ENCODE measurements at places on chromosomes 5 and 9. TPM values are rescaled to one million over a fixed set of nuclear protein-coding genes. Genes with fewer than 3 reads are reported as not detected.

DNA sequence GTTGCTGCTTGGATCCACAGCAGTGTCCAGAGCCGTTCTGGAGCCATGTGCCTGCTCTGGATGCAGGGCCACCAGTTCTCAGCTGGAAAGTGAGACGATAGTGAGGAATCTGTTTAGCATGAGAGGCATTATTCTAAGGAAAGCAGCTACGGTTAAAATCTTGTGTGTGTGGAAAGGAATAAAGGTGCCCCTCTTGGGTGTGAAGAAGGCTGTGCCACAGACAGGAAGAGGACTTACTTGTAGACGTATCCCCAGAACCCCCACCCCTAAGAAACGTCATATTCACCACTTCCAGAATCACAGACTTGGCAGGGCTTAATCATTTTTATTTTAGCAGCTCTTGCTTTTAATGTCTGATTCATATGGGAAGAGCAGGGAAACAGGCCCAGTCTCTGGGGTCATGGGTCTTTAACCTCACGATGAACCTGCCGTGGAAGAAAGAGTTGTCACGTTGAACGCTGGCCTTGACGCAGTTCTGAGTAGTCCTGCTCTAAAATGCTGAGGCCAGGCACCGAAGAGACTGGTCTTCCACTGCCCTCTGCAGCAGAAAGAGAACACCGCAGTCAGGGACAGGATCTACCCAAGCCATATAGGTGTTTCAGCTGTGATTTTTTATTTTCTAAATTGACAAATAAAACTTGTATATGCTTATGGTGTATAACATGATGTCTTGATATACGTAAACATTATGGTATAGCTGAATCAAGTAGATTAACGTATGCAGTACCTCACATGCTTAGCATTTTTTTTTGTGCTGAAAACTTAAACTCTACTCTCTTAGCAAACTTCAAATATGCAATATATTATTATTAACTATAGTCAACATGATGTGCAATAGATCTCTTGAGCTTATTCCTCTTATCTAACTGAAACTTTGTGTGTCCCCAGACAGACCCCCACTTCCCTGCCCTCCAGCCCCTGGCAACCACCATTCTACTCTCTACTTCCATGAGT, 38.8 kb downstream of the CARTPT start:
- peak; percentile 34 for DNase-seq

GRCh38 chr9:83570359-83570758, 32.2 kb upstream of the FRMD3 start:
- no peak for DNase-seq

NUTM2G gene
- not detected for total RNA-seq

DNA sequence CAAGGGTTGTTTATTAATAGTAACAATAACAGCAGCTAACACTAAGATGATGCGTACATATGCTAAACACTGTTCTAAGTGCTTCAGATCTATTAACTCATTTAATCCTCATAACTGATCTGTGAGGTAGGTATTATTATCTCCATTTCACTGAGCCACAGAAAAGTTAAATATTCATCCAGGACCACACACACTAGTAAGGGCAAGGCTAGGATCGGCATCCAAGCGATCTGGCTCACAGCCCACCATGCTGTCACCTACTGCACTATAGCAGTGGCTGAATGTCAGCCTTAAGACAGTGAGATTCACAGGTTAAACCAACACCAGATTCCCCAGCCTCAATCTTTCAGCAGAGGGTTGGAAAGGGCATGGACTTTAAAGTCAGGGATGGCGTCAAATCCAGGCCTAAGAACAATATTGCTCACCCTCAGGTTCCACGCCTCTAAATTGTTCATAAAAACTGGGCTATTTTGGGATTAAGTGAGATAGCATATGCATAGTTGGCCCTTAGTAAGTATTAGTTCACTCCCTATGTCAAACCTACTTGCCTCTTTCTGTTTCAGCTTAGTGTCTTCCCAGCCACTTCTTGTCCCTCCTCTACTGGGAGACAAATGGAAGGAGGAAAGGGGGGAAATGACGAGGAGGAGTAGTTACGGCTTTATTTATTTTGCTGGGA, 150.8 kb downstream of the MAPKAP1 start:
- DNase-seq: no peak

CERCAM gene
- total RNA-seq: 19.6 TPM

RASGEF1C gene
- total RNA-seq: 0.51 TPM

TYRP1 gene
- not detected for total RNA-seq

TNFSF8 gene
- not detected for total RNA-seq

TNPO1 gene
- 149 TPM for total RNA-seq

DNA sequence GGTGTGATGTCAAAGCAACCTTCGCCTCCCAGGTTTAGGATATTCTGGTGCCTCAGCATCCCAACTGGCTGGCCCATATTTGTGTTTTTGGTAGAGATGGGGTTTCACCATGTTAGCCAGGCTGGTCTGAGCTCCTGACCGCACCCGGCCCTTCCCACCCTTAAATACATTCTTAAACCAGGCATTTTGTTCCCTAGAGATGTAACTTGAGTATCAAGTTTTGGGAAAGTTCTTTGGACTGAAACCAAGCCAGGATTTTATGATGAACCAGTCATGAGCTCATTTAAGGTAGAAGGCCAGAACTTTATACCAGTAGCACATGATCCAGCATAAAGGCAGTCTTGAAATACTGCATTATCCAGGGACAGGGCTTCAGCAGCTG, 3.5 kb downstream of the RPL7A start:
- DNase-seq: no peak

- DNase-seq: no peak
Observed at GRCh38 chr9:125511789-125512660, 195.0 kb downstream of the MAPKAP1 start.

DNA sequence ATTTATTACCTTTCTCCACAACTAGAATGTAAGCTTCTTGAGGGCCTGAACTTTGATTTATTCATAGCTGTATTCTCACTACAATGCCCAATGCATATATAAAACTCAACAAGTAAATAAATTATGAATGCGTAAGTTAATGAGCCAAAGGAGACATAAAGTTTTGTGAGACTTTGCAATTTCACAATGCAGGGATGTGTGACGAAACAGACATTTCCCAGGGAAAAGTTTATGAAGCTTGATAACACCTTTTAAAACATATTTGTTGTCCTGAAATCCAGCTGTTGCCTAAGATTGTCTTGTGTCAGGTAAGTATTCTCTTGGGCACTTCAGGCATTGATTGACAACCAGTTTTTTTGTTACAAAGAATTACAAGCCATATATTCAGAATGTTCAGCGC, 800.1 kb downstream of the BRINP1 start:
- no peak for DNase-seq

- DNase-seq: no peak
Observed at GRCh38 chr5:124478264-124478663, 268.2 kb downstream of the ZNF608 start.

PNPLA7 gene
- total RNA-seq: 7.9 TPM

GRCh38 chr5:164353155-164353554, 847.7 kb downstream of the MAT2B start:
- DNase-seq: no peak

DNA sequence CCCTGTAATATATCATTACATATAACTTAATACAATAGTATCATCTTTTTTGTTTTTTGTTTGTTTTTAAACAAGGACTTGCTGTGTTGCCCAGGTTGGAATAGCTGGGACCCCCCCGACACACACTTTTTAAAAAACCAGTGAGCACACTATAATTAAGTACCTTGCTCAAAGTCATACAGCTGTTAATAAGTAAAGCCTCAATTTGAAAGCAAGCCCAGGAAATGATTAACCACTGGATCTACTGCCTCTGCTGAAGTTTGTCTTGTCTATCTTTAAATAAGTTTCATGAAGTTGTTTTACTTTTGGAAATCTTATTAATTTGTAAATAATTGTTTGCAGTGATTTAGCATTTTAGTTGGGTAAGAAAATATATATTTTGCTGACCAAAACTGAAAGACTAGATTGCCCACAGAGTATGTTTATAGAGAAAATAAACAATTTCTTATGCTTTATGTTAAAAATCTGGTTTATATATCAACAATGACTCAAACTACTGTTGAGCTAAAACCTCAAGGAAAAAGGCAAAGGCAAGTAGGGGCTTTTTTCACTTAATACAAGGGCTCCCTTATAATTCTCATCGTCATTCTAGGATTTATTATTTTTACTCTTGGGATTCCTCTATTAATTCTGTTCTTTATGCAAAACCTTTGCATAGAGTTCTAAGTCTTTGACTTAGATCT, 5.8 kb upstream of the CARNMT1 start:
- no peak for DNase-seq

DNA sequence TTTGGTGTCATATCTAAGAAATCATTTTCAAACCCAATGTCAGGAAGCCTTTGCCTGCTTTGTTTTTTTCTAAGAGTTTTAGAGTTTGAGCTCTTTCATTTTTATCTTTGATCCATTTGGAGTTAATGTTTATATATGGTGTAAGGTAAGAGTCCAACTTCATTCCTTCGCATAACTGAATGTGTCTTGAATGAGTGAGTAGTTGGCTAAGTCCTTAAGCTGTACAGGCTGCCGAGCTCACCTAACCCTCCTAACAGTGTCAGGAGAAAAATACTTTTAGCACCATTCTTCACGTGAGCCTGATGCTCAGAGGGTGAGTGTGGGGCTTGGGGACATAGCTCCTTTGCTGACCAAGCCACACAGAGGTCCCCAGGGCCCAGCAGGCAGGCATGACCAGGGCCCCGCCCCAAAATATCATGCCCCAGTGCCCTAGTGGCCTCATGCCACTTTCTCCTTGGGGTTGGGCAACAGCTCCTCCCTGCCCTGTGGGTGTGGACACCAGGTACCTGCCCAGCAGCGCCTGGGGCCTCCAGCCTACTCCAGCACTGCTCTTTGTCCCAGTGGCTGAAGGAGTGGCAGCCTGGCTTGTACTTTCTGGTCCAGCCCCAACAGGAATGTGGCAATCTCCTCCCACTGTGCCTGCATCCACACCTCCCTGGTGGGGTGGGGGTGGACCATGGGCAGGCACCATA, 17.2 kb downstream of the PPARGC1B start:
- DNase-seq: no peak

TBC1D2 gene
- 8.4 TPM for total RNA-seq

DNA sequence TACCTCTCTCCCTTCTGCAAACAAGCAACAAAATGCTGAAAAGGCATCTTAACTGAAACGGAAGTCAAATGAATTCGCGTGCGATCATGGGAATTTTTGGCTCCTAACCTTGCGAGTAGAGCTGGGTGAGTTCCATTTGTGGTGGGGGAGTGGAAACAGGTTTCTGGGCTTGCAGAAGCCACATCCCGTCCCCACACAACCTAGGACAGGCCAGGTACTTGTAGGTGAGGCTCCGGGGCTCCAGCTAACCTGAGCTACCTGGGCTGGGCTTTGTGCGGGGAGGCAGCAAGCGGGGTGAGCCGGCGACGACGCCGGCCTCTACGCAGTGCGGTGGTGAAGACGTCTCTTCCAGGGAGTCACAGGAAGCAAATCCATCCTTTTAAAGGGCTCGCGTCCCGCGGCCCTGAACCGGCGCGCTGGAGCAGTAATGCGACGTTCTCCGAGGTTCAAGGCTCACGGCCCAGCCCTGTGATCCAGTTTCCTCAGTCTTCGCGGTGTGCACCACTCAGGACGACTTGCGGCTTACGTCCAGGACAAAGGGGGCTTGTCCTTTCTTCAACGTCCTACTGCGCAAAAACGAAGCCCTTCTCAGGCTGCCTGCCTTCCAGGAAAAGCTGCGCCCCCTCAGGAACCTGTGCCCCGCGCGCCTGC, 567 bp upstream of the SPIN1 start:
- no peak for DNase-seq

DNA sequence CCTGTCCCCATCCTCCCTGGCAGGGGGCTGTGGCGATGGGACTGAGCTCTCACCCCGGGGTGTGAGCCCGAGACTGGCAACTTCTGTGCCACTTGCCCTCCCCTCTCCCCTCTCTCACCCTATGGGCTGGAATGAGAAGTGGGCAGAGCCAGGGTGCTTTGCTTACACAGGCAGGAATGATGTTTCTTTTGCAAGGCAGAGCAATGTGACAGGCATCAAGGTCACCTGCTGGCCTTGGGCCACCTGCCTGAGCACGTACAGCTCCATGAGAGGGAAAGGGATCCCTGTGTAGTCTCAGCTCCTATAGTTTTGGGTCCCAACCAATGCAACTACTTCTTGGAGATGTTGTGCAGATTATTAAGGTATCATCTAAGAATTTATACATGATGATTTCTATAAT, 252.8 kb upstream of the DAP start:
- no peak for DNase-seq

DNA sequence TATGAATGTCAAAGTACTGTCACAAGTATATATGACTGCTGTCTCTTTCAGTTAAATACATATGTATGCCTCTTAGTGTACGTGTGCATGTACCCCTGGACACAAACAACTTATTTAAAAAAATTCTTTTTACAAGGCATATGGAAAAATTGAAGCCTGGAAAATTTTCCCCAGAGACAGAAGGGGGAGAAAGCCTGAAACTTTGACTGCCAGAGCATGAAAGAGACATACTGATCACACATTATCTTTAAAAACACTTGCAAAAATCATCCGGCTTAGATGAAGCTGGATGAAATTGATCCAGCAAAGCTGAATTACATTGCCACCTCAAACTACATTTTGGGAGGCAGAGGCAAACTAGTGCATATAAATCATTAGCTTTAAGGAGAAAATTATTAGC, 88.0 kb upstream of the NFIB start:
- no peak for DNase-seq

DNA sequence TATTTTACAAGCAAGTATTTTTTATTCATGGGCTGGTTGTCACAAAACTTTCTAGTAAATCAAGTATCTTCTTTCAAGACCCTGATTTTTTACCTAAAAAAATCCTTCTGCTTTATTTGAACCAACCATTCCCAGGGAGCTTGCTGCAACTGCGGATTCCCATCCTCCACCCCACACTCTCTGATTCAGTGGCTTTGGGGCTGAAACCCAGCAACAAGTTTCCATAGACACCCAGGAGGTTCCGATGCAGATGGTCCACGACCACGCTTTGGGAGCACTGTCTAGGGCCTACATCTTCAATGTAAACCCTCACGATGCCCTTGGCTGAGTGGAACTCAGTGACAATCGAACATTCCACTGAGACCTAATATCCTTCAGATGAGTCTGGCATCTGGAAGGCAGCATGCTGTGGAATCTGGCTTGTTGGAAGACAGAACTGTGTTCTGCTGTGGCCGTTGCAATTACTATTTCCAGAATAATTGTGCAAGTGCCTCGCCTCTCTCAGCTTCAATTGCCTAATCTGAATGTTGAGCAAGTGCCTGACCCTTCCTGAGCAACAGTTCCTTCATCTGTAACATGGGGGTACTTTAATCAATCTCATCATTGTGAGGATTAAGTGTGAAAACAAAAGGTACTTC, 105.1 kb downstream of the INSYN2B start:
- no peak for DNase-seq

NRG2 gene
- 4.8 TPM for total RNA-seq

All from progenitor cell of endocrine pancreas (in vitro differentiated cells).